ENCODE measurements at places on chromosomes 1 and 21.

GRCh38 chr1:116988908-116989307 lies 12.7 kb upstream of the CD101 start:
- DNase-seq, result no peak

- DNase-seq, result no peak
Observed at GRCh38 chr1:112770724-112771123, 55.6 kb upstream of the PPM1J start.

DNA sequence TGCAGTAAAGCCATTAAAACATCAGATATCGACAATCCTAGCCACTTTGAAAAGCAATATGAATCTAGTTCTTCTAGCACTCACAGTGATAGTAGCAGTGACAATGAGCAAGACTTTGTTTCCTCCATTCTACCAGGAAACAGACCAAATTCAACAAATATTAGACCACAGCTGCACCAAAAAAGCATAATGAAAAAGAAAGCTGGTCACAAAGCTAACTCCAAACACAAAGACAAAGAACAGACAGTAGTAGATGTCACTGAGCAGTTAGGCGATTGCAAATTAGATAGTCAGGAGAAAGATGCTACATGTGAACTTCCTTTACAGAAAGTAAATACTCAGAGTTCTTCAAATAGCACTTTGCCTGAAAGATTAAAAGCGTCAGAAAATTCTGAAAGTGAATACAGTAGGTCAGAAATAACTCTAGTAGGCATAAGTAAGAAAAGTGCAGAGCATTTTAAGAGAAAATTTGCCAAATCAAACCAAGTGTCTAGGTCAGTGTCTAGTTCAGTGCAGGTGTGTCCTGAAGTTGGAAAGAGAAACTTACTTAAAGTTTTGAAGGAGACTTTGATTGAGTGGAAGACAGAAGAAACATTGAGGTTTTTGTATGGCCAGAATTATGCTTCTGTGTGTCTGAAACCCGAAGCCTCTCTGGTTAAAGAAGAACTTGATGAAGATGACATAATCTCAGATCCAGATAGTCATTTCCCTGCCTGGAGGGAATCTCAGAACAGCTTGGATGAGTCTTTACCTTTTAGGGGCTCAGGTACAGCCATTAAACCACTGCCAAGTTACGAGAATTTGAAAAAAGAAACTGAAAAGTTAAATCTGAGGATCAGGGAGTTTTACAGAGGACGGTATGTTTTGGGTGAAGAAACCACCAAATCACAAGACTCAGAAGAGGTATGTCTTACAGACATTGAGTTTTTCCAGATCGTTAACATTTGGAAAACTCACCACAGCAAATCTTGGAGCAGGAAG lies 24.9 kb downstream of the RPAP2 start:
- no peak for DNase-seq

GRCh38 chr1:167171286-167171929 lies 49.3 kb upstream of the POU2F1 start:
- DNase-seq, result no peak

GRCh38 chr1:87089823-87090222 lies 175.4 kb downstream of the HS2ST1 start:
- no peak for DNase-seq

DNA sequence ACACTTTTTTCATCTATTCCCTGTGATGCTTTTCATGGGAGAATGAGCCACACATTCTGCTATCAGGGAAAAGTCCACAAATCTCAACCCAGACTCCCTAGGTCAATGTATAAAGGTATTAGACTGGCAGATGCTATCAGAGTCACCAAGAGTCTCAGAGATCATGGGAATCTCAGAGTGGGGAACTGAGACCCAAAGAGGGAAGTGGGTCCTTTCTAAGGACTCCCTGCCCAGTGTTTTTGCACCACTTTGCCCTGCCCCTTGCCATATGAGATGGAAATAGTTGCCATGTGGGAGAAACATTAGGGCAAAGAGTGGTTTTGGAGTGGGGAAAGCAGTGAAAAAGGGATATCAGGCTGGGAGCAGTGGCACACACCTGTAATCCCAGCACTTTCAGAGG lies 19.1 kb upstream of the AZIN2 start:
- no peak for DNase-seq

DNA sequence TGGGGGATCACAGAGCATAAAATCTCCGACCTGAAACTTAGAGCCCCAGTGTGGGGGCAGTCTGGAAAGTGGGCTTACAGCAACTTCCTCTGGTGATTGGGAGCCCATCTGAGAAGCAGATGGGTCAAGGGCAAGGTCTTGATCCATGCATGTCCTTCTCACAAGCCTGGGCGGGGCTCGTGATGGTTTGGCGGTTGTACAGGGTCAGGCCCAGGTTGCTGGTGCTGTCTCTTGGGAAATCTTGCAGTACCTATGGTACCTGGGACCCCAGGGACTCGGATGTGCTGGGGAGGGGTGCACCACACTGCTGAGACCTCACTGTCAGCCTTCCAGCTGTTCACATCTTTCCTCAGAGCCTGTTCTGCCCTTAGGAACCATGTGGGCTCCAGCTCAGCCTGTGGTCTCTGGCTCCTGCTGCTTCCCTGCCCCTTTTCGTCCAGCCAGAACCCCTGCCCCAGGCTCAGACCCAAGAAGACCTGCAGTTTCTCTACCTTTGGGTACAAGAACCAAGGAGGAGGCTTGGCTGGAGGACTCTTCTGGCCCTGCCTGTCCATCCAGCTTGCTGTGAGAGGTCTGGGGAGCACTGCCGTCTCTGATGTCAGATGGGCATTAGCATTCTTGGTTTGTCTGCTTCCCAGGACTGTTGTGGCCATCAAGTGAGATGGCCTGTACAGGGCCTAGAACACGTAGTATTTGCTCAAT lies 24.5 kb downstream of the WNT4 start:
- DNase-seq, result peak; percentile 42

- DNase-seq, result no peak
Observed at GRCh38 chr1:103371234-103371633, 154.3 kb upstream of the RNPC3 start.

DNA sequence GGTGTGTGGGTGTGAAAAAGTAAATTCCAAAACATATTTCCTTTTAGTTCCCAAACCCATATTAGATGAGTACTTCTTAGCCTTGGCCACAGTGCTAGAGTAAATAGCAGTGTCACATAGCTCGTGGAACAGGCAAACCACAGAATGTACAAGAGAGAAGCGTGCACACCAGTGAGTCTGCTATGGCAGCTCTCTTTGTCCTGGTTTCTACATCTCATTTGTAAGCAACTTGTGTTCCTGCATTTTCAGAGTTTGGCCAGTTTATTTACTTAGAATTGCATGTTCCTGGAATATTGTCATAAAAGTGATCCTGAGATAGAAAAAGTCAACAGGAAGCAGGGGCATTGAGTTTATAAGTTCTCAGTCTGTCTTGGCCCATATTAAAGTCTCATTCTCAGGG lies 142.1 kb downstream of the DHRS3 start:
- no peak for DNase-seq

GRCh38 chr1:33086384-33086850 lies 5.5 kb downstream of the AZIN2 start:
- DNase-seq, result peak; percentile 48

- no peak for DNase-seq
Observed at GRCh38 chr1:208101661-208102431, 142.3 kb downstream of the PLXNA2 start.

DNA sequence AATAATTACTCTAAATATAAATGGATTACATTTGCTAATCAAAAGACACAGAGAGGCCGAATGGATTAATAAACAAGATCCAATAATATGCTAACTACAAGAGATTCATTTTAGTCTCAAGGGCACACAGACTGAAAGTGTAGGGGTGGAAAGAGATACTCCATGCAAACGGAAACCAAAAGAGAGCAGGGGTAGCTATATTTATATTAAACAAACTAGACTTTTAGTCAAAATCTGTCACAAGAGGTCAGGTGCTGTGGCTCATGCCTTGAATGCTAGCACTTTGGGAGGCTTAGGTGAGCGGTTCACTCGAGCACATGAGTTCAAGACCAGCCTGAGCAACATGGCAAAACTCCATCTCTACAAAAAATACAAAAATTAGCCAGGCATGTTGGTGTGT lies 33.6 kb upstream of the DISP1 start:
- no peak for DNase-seq

DNA sequence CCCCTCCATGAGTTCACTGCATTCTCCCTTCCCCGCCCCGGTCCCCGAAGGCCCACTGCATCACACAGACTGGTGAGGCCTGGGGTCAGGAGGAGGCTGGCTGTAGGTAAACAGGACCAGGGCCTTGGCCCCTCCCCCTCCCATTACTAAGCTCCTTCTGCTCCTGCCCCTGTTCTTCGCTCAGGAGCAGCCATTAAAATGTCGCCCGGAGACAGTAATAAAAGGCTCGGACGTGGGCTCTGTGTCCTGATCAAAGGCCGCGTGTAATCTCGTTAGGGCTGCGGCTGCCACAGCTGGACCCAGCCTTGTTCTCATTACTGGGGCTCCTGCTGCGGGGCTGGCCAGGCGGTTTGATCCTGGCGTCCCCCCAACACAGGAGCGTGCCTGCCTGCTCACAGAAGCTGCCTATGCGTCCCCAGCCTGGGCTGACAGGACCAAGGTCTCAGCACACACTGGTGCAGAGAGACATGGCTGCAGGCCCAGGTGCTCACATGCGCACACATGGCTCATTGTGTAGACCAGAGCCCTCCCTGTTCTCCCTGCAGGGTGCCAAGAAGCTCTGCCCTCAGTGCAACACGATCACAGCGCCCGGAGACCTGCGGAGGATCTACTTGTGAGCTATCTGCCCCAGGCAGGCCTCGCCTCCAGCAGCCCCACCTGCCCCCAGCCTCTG lies 24.0 kb downstream of the TMEM53 start:
- DNase-seq, result no peak

DNA sequence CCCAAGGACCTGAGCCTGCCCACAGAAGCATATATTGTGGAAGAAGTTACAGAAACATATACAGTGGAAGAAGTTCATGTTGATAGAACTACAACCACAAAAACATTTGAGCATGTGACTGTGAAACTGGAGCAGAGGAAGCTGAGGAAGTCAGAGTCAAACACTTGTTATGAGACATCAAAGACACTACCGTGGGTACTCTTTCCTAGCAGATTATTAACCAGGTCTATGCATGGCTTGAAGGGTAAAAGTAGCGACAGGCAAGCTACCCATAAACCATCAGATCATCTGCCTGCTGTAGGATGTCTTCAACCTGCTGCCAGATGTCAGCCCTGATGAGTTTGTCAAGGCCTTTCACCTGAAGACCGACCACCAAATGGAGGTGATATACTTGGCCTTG lies 35.8 kb downstream of the IVNS1ABP start:
- DNase-seq, result no peak

DNA sequence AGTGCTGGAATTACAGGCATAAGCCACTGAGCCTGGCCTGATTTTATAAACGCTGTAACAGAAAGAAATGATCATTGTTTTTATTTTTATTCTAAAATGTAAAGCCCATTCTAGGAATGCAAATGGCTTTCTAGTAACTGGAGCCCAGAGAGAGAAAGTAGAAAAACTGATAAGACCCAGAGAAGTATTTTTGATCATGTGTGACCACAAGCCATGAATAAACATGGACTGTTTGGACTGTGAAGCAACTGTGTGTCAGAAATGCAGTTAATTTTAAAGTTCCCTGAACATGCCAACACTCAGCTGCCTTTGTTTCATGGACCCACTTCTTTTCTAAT lies 39.7 kb downstream of the EIF2B3 start:
- DNase-seq, result no peak

GRCh38 chr1:247054992-247055415 lies 23.6 kb downstream of the ZNF670 start:
- no peak for DNase-seq

DNA sequence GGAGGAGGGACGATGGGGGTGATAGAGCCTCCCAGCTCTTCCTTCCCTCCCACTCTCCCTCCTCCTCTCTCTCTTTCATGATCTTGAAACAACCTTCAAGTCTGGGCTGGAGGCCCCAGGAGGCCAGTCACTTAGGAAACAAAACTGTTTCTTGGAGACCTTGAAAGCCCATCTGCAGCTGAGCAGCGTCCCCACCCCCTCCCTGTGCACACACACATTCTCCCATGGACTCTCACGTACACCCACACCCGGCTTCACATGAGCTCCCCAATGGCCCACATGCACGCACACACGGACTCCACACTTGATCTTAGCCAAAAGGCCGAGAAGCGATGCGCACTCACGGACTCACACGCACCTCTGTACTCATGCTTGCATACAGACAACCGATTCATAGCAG lies 3.2 kb upstream of the ATP1A2 start:
- no peak for DNase-seq

- peak; percentile 35 for DNase-seq
Observed at GRCh38 chr1:182143154-182143657, 81.7 kb upstream of the ZNF648 start.

DNA sequence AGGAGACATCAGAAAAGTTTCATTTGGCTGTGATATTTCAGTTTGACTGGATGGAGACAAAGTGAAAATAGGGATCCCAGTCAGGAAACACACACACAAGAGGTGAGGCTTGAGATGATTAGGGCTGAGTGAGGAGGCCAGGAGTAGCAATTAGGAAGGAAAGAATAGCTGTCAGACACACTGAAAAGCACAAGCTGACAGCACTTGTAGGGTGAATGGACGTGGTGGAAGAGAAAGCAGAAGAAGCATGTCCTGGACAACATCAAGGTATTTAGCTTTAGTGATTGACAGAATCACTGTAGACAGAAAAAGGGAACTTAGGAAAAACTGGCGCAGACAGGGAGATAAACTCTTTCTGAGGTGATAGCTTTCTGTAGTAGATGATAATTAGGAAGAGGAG lies 347.7 kb downstream of the TGFB2 start:
- no peak for DNase-seq

DNA sequence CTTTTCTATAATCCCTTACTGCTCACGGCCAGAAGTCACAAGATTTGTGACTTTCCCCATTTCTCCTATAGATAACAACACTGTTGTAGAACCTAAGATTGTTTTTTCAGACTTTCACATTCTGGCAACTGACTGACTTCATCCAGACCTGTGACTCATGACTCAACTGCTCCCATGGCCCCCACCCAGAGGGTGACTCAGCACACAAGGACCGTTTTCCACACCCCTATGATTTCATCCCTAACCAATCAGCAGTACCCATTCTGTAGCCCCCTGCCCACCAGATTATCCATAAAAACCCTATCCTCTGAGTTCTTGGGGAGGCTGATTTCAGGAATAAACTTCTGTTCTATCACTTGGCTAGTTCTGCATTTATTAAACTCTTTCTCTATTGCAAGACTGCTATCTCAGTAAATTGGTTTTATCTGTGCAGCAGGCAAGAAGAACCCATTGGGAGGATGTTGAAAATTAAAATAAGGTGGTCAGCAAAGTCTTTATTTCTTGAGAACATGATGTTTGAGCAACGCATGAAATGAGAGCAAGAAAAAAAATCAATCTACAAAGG lies 79.7 kb downstream of the NGF start:
- DNase-seq, result no peak

- no peak for DNase-seq
Observed at GRCh38 chr1:51264451-51264850, 28.4 kb downstream of the RNF11 start.

DNA sequence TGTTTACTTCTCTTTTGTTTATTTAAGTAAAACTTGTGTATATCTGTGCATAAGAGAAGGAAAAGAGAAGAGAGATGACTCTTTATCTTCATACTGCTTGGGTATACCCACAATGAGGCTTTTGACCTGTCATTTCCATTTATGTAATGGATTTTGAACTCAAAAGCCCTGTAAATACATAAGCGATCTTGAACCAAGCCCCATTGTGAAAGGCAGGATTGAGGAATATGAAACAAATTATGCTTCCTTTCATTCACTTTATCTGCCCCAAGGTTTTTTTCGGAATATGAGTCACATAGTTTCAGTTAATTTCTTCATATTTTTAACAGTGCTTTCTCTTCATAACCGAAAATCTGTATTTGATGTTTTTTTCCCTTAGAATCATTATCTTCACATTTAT lies 21.4 kb downstream of the CNST start:
- DNase-seq, result no peak

- DNase-seq, result no peak
Observed at GRCh38 chr1:201608635-201609395, 69.9 kb downstream of the NAV1 start.

All from GM06990 (cell line).